CD4-positive, alpha-beta T cell treated with Interleukin-10 for 1 hour (primary cell): ENCODE measurements at places on chromosomes 2 and 18.

GRCh38 chr2:21280793-21281192 is 157.0 kb downstream of the TDRD15 start:
- no peak for DNase-seq

DNA sequence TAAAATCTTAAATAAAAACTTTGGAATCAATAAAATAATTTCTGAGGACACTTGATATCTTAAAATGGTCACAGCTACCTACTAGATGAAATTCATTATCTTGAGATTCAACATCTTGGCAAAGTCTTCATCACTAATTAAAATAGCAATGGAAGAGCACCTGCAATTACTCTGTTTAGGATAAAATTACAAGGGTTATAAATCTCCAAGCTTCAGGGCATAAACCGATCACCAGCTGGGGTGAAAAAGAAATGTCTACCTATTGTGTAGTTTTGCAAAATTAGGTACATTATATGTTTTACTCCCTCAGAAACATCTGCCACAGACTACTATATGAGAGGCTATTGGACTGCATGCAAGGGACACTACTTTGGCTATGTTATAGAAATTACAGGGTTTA is 327.1 kb downstream of the CCDC178 start:
- DNase-seq, result no peak

GRCh38 chr2:146123256-146123655 is 1603.3 kb upstream of the ZEB2 start:
- DNase-seq, result no peak

GRCh38 chr2:53708988-53709387 is 58.6 kb upstream of the CHAC2 start:
- DNase-seq, result no peak

- DNase-seq, result no peak
Measured at GRCh38 chr2:204129591-204130294, 193.2 kb downstream of the ICOS start.

DNA sequence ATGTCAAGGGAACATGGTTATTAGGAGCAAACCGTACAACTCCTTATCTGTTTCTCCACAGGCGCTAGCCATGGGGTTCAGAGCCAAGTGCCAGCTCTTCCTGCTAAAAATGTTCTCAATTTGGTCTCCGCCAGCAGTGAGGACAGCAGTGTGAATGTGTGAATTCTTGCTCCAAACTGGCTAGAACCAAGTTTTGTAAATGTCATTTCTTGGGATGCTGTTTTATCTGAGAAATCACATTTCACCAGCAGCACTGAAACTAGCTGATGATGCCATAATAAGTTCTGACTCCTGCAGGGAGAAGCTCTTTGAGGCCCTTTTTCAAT is 140.6 kb upstream of the LGALSL start:
- DNase-seq, result no peak
